Activated CD4-positive, alpha-beta T cell treated with anti-CD3 and anti-CD28 coated beads, Interleukin-2, amount 10 ng/mL, durations not matched to agents 7 days and 5 days (primary cell): ENCODE measurements at places on chromosomes 5 and 9.

DNA sequence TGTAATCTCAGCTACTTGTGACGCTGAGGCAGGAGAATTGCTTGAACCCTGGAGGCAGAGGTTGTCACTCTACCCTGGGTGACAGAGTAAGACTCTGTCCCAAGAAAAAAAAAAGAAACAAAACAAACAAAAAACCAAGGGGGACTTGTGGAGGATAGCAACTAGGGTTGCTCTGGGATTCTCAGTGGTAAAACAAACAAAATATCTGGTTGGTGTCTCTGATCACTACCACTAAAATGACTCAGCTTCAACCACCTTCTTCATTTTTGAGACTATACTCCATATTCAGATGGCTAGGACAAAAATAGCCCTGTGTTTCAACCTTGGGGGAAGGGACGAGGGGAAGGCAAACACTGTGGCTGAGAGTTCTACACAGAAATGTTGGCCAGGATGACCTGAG lies 110.3 kb downstream of the ARRDC3 start:
- peaks cover 9% of the 10 kb centered on the region for H3K27me3 ChIP-seq
- peaks cover 26% of the 10 kb centered on the region for H3K4me1 ChIP-seq
- no peaks in the 10 kb centered on the region for H3K36me3 ChIP-seq
- DNase-seq: no peak
- no peak overlapping the region for H3K27ac ChIP-seq

DNA sequence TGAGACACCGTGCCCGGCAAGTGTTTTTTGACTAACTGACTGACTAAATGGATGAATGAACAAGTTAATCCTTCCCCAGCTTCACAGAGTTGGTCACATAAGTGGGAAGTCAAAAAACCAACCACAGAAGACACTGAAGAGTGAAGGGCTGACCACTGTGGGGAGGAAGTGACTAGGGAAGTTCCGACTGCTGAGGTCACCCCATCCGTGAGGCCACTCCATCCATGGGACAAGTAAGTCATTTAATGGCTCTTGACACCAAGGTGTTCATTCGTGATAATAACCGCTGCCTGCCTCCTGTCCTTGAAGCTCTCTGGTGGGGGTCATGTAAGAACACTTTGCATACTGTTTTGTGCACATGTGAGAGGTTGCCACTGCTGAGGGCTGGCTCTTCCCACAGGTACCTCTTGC lies 22.2 kb upstream of the CXCL14 start:
- no peaks in the 10 kb centered on the region for H3K4me1 ChIP-seq
- no peaks in the 10 kb centered on the region for H3K36me3 ChIP-seq
- H3K27me3 ChIP-seq: peaks cover 2% of the 10 kb centered on the region
- no peak overlapping the region for H3K27ac ChIP-seq

DNA sequence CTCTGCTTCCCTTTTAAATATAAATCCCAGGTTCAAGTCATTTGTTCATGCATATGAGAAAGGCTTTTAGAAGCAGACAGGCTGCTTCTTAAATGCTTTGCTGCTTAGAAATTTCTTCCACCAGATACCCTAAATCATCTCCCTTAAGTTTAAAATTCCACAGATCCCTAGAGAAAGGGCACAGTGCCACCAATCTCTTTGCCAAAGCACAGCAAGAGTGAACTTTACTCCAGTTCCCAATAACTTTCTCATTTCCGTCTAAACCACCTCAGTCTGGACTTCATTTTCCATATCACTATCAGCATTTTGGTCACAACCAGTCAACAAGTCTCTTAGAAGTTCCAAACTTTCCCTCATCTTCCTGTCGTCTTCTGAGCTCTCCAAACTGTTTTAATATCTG lies 679.8 kb upstream of the FTMT start:
- H3K36me3 ChIP-seq: no peaks in the 10 kb centered on the region
- no peaks in the 10 kb centered on the region for H3K4me1 ChIP-seq
- no peaks in the 10 kb centered on the region for H3K27me3 ChIP-seq
- H3K27ac ChIP-seq: no peak overlapping the region

- H3K4me1 ChIP-seq: no peaks in the 10 kb centered on the region
- no peak overlapping the region for H3K27ac ChIP-seq
- H3K36me3 ChIP-seq: no peaks in the 10 kb centered on the region
- peaks cover 19% of the 10 kb centered on the region for H3K27me3 ChIP-seq
- no peak for DNase-seq
- H3K4me3 ChIP-seq: no peak overlapping the region
Observed at GRCh38 chr5:80318212-80318611, 1.6 kb upstream of the SPZ1 start.

- H3K4me1 ChIP-seq: no peaks in the 10 kb centered on the region
- no peak overlapping the region for H3K27ac ChIP-seq
- no peak for DNase-seq
- H3K4me3 ChIP-seq: no peak overlapping the region
- H3K36me3 ChIP-seq: no peaks in the 10 kb centered on the region
- peaks cover 2% of the 10 kb centered on the region for H3K27me3 ChIP-seq
Observed at GRCh38 chr9:79201636-79202035, 370.1 kb upstream of the TLE4 start.

DNA sequence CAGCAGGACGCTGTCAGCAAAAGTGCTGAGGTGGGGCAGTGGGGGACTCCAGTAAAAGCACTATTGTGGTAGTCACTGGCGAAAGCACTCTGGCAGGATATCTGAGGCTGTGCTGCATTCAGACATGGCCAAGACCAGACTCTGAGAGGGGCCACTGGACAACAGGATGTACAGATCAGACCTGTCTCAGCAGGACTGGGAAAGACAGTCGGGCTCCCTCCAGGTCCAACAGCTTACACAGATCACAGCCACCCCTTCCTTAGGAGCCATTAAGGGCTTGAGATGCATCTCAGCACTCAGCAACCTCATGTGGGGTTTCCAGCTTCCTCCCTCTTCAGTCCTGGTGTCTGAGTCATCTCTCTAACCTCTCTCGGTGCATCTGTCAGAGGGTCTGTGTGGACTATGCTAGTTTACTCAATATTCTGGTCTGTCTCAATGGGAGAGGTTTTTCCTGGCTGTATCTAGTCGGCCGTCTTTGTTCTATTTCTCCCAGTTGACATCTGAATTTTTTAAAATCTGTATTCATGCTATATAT lies 154.5 kb downstream of the CWC27 start:
- H3K27me3 ChIP-seq: no peaks in the 10 kb centered on the region
- peaks cover 5% of the 10 kb centered on the region for H3K4me1 ChIP-seq
- no peak for DNase-seq
- no peak overlapping the region for H3K4me3 ChIP-seq

GRCh38 chr5:170513856-170514525 lies 10.2 kb downstream of the KCNIP1 start:
- no peak overlapping the region for H3K27ac ChIP-seq
- H3K36me3 ChIP-seq: no peaks in the 10 kb centered on the region
- H3K4me1 ChIP-seq: no peaks in the 10 kb centered on the region

DNA sequence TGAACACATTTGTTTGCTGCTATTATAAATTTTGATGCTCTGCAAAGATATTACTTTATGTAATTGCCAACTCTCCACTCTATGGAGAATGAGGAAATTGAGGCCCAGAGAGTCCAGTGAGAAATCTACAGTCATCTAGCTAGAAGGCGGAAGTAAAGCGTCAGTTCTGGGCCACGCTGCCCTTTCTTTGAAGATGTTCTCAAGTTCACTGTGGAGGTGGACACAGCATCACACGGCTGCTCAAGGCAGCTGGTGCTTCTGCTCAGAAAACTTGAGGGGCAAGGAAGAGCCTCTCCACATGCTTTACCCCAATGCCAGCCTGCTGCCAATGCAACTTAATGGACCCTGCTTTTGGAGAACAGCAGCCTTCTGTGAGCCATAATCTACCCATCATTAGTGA lies 96.3 kb downstream of the TTLL11 start:
- DNase-seq: no peak
- no peak overlapping the region for H3K4me3 ChIP-seq
- no peaks in the 10 kb centered on the region for H3K4me1 ChIP-seq
- no peak overlapping the region for H3K27ac ChIP-seq
- H3K27me3 ChIP-seq: no peaks in the 10 kb centered on the region

GRCh38 chr5:81756016-81756415 lies 5.1 kb upstream of the SSBP2 start:
- no peak for DNase-seq
- H3K4me1 ChIP-seq: peaks cover 24% of the 10 kb centered on the region
- H3K27ac ChIP-seq: no peak overlapping the region
- peaks cover 8% of the 10 kb centered on the region for H3K36me3 ChIP-seq
- H3K4me3 ChIP-seq: no peak overlapping the region

GRCh38 chr9:112764344-112764743 lies 13.8 kb downstream of the SNX30 start:
- no peaks in the 10 kb centered on the region for H3K27me3 ChIP-seq
- no peaks in the 10 kb centered on the region for H3K36me3 ChIP-seq
- no peak overlapping the region for H3K4me3 ChIP-seq
- no peak overlapping the region for H3K27ac ChIP-seq
- no peak for DNase-seq
- H3K4me1 ChIP-seq: peaks cover 4% of the 10 kb centered on the region

- H3K27me3 ChIP-seq: peaks cover 7% of the 10 kb centered on the region
- H3K27ac ChIP-seq: no peak overlapping the region
- no peak overlapping the region for H3K4me3 ChIP-seq
- DNase-seq: no peak
Observed at GRCh38 chr5:148882332-148882731, 55.9 kb downstream of the ADRB2 start.

- no peak for DNase-seq
- peaks cover 5% of the 10 kb centered on the region for H3K27me3 ChIP-seq
- no peak overlapping the region for H3K4me3 ChIP-seq
Observed at GRCh38 chr5:52779213-52779612, 8.5 kb upstream of the ITGA1 start.

DNA sequence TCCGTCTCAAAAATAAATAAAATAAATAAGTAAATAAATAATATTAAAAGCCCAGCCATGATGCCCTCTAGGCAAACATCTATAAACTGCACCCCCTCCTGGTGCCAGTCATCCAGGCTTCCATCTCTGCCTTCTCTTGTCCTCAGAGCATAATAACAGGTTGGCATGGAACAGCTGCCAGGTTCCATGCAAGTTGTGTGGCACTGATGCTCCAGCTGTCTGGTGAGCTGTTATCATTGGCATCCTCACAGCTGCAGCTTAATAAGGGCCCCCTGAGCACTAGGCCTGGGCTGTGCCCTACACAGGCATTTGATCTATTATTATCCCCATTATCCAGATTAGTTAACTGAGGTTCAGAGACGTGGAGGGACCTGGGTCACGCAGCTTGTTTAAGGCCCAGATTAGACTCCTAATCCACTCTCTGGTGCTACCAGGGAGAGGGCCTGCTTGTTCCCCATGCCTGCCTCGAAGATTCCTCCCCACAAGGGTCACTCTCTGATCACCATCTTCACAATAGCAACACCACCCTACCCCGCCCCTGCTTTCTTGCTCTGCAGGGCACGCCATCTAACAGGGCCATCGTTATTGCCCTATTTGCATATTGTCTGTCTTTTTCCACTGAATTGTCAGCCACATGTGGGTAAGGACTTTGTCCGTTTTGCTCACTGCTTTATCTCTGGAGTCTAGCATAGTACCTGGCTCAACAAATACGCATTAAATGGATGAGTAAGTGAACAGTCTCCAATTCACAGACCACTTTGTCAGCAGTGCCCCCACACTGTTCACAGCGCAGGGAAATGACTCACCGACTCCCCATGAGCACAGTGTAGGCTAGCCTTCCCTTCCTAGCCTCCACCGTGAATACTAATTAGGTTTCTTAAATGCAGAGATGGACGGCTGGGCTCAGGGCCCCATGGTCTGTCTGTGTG lies 1.5 kb upstream of the DNM1 start:
- H3K36me3 ChIP-seq: no peaks in the 10 kb centered on the region
- H3K4me1 ChIP-seq: peaks cover 10% of the 10 kb centered on the region
- no peak for DNase-seq
- peaks cover 20% of the 10 kb centered on the region for H3K27me3 ChIP-seq
- no peak overlapping the region for H3K4me3 ChIP-seq

- H3K27ac ChIP-seq: no peak overlapping the region
- peaks cover 46% of the 10 kb centered on the region for H3K27me3 ChIP-seq
- H3K4me3 ChIP-seq: no peak overlapping the region
- no peaks in the 10 kb centered on the region for H3K4me1 ChIP-seq
- no peaks in the 10 kb centered on the region for H3K36me3 ChIP-seq
- no peak for DNase-seq
Observed at GRCh38 chr5:138706655-138707480, 46.4 kb upstream of the CTNNA1 start.

DNA sequence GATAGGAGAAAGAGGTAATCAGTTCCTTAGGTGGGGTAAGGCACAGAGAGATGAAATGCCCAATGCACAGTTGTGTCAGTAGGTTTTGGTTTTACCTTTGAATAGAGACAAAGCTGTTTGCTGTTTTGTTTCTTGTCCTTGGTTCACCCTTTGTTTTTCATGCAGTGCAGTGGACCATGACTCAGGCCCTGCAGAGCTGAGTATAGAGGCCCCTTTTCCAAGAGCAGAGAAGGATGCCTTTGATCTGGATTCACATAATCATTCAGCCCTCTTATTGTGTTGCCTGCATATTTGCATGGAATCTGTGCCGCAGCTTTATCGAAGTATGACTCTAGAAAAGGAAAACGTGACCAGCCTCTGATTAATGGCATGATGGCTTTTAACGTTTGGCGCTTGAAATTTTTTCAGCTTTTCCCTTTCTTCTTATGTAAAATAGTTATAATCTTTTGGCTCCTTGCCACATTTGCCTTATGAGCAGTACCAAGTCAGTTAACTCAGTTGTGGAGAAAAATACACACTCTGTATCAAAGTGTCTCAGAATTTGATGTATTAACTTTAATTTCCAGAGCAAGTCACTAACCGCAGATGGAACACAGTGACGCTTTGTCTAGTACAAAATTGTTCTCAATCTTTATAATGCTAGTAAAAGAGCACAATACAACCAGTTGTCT lies 197.6 kb downstream of the KDM4C start:
- H3K4me1 ChIP-seq: peaks cover 18% of the 10 kb centered on the region
- no peak overlapping the region for H3K4me3 ChIP-seq
- peaks cover 13% of the 10 kb centered on the region for H3K36me3 ChIP-seq
- no peaks in the 10 kb centered on the region for H3K27me3 ChIP-seq

DNA sequence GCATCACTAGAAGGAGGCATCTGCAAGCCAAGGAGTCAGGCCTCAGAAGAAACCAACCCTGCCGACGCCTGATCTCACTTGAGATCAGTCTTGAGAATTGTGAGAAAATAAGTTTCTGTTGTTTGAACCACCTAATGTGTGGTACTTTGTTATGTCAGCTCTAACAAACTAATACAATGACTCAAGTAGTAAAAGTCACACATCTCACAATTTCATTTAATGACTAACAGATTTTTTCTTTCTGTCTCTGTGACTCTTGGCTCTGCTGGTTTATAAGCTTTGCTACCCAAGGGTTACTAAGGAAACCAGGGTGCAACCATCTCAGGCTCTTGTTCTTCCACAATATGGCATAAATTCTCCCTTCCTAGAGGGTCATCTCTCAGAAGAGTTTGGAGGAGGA lies 315.8 kb upstream of the GRAMD2B start:
- H3K27me3 ChIP-seq: no peaks in the 10 kb centered on the region
- H3K4me3 ChIP-seq: no peak overlapping the region
- no peaks in the 10 kb centered on the region for H3K36me3 ChIP-seq
- H3K4me1 ChIP-seq: no peaks in the 10 kb centered on the region

DNA sequence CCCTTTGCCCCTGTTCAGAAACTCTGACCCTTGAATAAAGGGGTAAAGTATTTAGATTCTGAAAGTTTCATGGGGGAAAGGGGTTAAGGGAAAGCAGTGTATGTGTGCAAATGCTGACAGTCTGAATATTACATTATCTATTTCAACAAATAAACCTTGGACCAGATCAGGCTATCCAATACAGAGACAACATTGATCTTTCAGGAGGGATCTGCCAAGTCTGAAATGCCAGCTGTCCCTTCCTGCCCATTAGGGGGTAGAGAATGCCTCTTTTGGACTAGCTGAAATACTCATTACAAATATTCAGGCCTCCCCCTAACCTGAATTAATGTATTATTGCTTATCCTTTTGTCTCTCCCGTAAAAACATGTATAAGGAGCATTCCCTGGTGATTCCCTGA lies 219.5 kb downstream of the NR3C1 start:
- peaks cover 6% of the 10 kb centered on the region for H3K36me3 ChIP-seq
- H3K27me3 ChIP-seq: no peaks in the 10 kb centered on the region
- H3K27ac ChIP-seq: no peak overlapping the region
- no peak overlapping the region for H3K4me3 ChIP-seq
- no peak for DNase-seq
- H3K4me1 ChIP-seq: peaks cover 44% of the 10 kb centered on the region
